Neuronal stem cell (in vitro differentiated cells): ENCODE measurements at places on chromosomes 2 and 18.
A peak's percentile ranks its signal among the peaks of the same experiment; 100 is the strongest.

GRCh38 chr2:39059366-39059952 is 61.4 kb downstream of the SOS1 start:
- DNase-seq, result peak; percentile 24

DNA sequence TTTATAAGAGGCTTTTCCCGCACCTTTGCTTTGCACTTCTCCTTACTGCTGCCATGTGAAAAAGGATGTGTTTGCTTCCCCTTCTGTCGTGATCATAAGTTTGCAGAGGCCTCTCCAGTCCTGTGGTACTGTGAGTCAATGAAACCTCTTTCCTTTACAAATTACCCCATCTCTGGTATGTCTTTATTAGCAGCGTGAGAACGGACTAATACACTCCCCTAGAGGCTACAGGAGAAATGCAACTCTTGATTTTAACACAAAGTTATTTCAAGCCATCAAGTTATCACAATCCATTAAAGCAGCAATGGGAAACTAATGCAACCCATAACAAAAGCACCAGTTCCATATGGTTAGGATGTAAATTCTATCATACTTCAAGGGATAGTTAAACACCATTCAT is 1378.8 kb upstream of the DDX18 start:
- DNase-seq, result no peak

DNA sequence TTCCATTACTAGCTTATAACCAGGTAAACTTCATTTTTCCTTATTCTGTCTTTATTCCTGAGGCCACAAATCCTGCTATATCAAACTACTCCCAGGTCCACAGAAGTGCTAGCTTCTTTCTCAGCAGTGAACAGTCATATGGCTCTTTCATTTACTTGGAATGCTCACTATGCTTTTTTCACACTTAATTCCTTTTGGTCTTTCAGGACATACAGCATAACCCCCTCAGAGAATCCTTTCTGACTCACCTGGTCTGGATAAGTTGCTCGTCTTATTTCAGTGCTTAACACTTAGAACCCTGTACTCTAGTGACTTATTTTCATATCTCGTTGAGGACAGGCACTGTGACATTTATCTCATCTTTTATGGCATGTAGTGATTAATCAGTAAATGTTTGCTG is 325.0 kb upstream of the UBE2E3 start:
- DNase-seq, result no peak

DNA sequence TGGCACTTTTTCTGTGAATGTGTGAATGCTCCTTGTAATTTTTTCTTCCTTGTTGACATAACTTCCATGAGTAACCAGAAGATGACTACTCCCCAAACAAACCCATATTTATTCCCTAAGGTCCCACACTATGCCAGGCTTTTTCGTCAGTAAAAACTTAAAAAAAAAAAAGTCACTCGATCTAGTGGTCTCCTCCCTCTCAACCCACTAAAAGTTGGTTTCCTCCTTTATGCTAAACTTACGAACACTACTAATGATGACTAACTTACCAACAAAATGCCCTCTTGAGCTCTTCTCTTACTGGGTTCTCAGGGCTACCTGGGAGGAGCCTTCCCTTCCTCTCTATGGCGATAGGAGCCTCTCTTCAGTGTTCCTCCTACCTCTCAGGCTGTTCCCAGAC is 18.2 kb downstream of the ACVR1 start:
- no peak for DNase-seq

DNA sequence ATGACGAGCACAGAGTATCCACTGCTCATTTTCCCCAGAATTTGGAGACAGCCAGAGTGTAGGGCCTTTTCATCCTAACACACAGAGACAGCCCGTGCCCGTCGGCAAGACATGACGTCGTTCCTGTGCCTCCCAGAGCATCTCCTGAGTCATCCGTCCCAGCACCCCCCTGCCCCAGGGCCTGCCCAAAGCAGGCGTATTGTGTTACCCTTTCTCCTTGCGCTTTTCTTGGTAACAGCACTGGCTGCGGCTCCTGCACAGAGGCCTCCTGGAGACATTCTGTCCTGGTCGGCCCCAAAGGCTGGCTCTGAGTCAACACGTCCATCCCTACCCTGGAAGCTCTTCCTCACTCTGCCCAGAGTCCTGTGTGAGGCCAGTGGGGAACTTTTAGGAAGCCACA is 217.1 kb downstream of the KLHL29 start:
- no peak for DNase-seq

- DNase-seq, result no peak
These were observed 248.0 kb upstream of the CNTNAP5 start for GRCh38 chr2:123777116-123777515.

DNA sequence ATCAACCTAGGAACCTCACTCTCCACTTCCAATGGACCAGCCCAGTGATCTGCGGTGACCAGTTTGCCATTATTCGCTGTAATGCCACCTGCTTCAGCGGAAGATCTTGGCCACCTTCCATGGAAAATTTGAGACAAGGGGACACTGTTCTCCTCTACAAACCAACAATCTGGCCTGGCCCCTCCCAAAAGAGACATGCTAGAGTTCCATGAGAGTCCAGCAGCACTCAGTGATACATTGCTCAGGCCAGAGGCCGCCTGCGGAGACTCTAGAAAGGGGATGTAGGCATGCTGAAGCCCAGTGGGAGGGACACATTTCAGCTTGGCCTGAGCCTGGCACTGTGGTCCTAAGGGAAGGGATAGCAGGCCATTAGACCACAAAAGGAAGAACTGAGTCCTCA is 58.3 kb downstream of the COL6A3 start:
- no peak for DNase-seq

DNA sequence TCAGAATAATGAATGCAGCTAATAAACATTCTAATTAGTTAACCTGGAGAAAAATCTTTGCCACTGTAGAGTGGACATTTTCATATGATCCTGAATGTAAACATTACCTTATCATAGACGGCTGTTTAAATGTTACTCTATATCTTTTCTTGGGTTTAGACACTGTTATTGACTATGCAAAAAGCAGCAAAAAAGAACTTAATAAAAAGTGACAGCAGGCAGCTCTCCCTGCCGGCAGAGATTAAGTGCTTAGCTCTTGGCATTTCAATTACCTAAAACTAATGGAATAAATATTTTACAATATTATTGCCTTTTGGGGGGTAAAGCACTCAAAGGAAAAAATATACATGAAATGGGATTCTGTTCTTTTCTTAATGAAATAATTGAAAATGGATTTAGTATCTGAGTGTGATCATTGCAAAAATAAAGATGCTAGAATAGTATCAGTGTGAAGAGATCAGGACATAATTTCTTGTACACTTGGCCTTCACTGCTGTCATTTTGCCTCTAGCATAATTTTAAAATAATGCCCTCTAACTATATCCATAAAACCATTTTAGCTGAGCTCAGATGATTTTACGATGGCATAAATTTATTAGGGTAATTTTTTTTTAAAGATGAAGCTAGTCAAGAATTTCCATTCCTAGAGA is 203.4 kb upstream of the DPP10 start:
- DNase-seq, result no peak

- DNase-seq, result peak; percentile 40
These were observed 216.4 kb downstream of the AGAP1 start for GRCh38 chr2:235709969-235710879.

DNA sequence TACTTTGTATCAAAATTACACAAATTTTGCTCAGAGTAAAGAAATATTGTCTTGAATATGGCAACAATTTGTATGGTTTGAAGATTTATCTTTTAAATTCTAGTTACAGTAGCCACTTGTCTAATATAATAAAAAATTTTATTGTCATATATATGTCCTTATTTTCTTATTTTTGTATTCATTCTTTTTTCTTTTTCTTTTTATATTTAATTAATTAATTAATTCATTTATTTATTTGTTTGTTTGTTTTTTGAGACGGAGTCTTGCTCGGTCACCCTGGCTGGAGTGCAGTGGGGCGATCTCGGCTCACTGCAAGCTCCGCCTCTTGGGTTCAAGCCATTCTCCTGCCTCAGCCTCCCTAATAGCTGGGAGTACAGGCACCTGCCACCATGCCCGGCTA is 3.7 kb upstream of the CDH19 start:
- no peak for DNase-seq

GRCh38 chr18:7635948-7636347 is 68.8 kb downstream of the PTPRM start:
- no peak for DNase-seq

GRCh38 chr2:58762176-58762781 is 521.2 kb upstream of the FANCL start:
- peak; percentile 78 for DNase-seq

GRCh38 chr2:176793792-176794191 is 418.8 kb upstream of the HNRNPA3 start:
- DNase-seq, result no peak

- no peak for DNase-seq
These were observed 223.7 kb downstream of the SLC4A3 start for GRCh38 chr2:219851169-219851568.

- DNase-seq, result no peak
These were observed 77.1 kb upstream of the EPHA4 start for GRCh38 chr2:221649051-221649775.

GRCh38 chr2:233928594-233929351 is 11.6 kb downstream of the TRPM8 start:
- DNase-seq, result peak; percentile 38

GRCh38 chr2:69143748-69144360 is 130.9 kb downstream of the ANTXR1 start:
- DNase-seq, result no peak

DNA sequence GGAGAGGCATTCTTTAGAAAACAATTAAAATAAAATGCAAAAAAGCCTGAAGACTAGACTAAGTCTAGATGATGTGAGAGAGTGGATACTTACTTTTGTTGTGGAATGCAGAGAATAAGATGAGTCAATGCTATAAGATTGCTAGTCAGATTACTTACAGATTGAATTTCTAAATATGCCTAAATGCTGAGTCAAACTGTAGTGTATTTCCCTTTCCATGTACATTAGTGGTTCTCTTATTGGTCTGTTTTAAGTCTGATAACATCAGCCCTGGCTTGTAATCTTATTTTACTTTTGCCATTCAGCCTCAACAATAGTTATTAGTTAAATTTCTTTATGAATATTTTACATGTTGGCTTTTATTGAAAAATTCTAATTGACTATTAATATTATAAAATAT is 702.7 kb downstream of the SOCS6 start:
- no peak for DNase-seq

DNA sequence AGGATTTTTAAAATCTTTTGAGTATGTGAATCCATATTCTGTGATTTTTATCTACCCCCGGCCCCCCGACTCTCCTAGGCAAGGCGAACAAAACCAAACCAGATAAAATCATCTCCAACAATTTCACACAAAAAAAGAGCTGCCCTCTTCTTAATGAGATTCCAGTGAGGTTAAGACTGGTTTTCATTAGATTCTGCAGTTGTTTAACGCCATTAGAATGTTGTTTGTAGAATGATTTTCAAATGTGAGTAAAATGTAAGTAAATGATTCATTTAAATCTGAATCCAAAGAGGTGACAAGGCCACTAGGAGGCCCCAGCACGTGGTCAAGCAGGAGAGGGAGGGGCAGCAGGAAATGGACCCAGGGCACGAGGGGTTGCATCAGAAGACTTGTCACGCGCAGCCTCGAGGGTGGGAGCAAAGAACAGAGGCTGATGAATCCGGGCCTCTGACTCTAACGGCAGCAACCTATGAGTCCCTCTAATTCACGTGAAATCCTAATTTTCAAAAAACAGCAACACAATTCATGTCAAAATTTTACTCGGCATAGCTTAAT is 24.3 kb upstream of the KLHL29 start:
- no peak for DNase-seq

GRCh38 chr2:46010925-46011490 is 286.2 kb upstream of the EPAS1 start:
- DNase-seq, result no peak

DNA sequence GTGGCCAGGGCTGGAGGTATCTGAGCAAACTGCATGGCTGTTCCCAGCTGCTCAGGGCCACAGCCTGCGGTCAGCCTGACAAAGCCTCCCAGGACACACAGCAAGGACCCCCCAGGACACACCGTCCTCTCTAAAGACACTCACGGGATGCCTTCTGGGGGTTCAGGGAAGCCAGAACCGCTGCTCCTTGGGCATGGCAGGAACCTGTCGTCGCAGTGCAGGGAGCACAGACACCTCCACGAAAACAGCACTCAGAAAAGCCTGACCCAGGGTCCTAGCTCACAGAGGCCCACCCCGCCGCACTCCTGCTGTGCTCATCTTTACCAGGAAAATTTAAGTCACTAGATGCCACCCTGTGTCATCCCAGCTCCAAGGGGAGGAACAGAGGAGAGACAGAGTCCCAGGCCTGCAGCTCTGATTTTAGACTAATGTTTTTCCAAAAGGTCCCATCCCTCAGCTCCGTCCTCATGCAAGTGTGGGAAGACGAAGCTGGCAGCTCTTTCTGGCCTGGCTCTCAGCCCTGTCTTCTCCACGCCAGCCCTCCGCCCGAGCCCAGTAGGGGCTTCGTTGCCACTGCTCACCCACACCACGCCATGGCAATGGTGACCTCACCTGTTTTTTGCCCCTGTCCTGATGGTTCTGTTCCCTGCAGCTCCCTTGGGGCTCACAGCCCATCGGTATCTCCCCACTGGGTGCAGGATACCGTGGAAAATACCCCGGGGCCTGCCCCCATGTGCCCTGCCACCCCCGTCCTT is 23.9 kb upstream of the SLC66A3 start:
- DNase-seq, result no peak

DNA sequence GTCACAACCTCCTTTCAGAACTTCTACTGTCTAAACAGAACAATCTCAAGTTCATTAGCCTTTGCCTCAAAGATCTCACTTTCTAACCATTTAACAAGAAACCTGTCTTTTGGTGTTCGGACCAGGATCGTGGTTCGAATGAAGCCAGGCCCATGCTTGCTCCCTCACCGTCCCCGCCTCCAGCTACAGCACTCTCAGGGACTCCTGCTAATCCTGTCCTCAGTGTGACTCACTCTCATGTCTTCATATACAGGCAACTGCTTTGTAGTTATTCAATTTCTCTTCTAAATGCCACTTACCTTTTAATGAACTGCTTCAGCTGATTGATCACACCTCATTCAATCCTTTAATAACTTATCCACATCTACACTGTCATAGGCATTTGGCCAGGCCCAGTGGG is 15.8 kb downstream of the SERTAD2 start:
- DNase-seq, result no peak

DNA sequence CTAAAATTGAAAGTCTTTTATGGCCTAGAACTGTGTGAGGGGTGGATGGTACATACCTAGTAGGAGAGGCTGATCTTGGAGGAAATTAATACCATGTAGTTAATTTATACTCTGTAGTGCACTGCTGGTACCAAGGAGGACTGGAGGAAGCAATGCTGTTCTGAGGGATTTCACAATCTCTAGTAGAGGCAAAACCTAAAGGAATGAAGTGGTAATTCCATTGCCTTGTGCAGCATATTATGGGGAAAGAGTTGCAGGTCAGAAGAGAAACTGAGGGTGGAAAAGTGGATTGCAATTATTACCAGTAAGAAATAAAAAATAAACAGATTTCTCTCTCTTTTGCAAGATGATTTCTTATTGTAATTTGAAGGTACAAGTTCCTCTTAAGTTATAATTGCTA is 2.2 kb downstream of the ABI2 start:
- DNase-seq, result no peak

DNA sequence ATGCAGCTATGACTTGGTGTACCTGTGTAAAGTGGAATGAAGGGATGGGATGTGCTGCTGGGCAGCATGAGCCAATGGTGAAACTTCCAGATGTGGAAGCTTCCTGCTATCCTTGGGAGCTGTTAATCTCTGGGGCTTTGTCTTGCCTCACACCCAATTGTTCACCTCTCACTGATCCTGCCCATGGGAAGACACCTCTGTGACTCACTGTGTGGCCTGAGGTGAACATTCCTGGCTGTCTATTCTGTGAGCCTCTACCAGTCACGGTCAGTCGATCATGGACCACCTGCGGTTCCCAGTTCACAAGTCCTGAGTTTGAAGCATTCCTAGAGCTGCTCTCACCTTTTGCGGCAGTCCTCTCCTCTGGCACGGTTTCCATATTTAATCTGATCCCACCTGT is 12.1 kb downstream of the NEURL3 start:
- no peak for DNase-seq
